HFF-Myc (cell line): ENCODE measurements at places on chromosomes 3 and 15.

- DNase-seq = no peak
Measured at GRCh38 chr3:112046599-112046998, 12.1 kb downstream of the TMPRSS7 start.

- DNase-seq = no peak
Measured at GRCh38 chr3:45838466-45838865, 3.5 kb downstream of the LZTFL1 start.

- no peak for DNase-seq
Measured at GRCh38 chr3:32089476-32089875, 16.9 kb upstream of the GPD1L start.

DNA sequence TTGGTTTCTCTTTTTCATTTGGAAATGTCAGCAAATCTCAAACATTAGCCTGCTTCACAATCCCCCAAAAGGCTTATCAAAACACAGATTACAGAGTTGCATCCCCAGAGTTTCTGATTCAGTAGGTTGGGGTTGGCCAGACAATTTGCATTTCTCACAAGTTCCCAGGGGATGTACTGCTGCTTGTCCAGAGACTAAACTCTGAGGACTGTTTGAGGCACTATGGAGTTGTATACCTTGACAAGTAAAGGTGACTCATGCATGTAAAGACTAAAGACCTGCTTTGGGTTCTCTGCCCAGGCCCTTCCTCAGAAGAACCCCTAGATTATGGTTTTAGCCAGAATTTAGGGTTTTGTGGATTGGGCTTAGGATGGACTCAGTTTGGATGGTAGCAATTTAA, 151.1 kb upstream of the ARHGEF26 start:
- no peak for DNase-seq

DNA sequence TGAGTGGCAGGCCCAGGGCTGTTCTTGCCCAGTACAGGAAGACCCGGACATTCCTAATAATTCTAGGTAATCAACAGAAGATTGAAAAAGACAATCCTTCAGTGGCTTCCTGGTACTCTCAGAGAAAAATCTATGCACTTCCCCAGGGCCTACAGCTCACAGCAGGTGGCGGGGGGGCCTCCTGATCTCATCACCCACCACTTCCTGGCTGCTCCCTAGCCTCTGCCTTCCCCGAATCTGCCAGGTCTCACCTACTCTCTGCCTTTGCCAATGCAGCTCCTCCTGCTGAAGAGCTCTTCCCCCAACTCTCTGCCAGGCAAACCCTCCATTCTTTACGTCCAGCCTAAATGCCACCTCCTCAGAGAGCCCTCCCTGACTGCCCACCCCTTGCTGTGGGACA, 37.5 kb downstream of the EHD4 start:
- DNase-seq = no peak

- no peak for DNase-seq
Measured at GRCh38 chr3:10408680-10409079, 87.8 kb upstream of the SEC13 start.

DNA sequence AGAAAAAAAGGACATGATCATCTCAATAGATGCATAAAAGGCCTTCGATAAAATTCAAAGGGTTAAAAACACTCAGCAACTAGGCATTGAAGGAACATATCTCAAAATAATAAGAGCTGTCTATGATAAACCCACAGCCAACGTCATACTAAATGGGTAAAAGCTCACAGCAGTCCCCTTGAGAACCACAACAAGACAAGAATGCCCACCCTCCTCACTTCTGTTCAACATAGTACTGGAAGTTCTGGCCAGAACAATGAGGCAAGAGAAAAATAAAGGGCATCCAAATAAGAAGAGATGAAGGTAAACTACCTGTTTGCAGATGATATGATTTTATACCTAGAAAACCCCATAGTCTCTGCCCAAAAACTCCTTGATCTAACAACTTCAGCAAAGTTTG, 619.7 kb upstream of the LMCD1 start:
- DNase-seq = no peak

DNA sequence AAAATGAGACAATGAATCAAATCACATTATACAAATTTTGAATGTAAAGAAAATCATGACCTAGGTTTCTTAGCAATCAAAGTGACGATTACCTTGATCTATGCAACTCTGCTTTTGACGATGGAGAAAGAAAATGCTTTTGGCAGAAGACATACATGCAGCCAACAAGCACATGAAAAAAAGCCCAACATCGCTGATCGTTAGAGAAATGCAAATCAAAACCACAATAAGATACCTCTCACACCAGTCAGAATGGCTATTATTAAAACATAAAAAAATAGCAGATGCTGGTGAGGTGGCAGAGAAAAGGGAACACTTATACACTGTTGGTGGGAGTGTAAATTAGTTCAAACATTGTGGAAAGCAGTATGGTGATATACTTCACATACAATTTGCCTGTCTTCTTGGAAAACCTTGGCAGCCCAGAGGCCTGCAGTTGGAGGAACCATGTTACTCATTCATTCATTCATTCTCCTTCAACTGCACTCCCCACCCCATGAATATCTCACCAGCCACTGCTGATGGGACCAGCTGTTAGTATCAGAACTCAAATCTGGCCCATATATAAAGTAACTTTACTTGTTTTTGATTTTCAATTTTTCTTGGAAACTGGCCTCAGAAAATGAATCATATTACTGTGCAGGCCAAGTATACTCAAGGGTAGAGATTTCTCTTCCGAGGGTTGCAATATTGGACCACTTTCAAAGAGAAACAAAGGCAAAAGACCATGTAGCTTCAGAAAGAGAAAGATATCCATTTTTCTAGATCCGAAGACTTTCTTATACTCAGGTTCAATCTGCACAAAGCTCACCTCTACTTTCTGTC, 358.6 kb upstream of the ARHGEF26 start:
- DNase-seq = no peak

GRCh38 chr3:23723930-23724329, 81.8 kb upstream of the UBE2E1 start:
- no peak for DNase-seq

DNA sequence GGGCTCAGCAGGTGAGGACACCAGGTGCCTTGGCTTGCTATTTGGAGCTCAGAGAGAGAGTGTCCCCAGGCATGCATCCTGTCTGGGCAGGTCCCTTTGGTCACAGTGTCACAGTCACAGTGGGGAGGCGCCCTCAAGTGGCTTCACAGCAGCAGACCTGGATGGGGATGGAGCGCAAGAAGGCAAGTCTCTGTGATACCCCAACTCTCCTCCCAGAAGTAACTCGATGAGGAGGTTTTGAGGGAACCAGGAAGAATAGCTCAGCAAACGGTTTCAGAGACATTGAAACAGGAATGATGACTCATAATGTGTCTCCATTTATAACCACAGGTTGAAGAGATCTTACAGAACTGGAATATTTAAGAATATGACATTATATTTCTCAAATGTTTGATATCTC, 66.5 kb upstream of the SH3GL3 start:
- DNase-seq = no peak

GRCh38 chr3:58580826-58581327, 3.7 kb upstream of the FAM107A start:
- no peak for DNase-seq

DNA sequence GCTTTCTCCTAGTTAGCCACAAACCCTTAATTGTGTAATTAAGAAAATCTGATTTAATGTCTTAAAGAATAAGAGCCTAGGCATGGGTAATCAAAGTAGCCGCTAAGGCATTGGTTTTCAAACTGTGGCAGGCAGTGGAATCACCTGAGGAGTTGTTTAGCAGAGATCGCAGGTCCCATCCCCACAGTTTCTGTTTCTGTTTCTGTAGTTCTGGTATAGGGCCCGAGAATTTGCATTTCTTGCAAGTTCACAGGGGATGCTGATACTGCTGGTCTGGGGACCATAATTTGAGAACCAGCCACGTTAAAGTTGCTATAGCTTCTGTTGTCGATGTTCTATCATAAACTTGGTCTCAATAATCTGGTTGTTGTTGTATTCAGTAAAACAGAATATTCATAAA, 204.3 kb downstream of the ALCAM start:
- DNase-seq = no peak

DNA sequence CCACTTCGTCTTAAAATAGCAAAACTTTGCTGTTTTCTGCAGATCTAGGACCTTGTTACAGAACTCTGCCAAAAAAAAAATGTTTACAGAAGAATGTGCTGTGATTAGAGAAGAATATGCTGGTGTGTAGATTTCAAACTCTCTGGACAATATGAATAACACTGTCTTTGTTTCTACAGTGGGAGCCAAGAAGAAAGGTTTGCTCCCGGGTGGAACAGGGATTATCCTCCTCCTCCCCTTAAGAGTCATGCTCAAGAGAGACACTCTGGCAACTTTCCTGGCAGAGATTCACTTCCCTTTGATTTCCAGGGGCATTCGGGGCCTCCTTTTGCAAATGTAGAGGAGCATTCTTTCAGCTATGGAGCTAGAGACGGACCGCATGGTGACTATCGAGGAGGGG, 27.3 kb downstream of the RBM6 start:
- DNase-seq = no peak

DNA sequence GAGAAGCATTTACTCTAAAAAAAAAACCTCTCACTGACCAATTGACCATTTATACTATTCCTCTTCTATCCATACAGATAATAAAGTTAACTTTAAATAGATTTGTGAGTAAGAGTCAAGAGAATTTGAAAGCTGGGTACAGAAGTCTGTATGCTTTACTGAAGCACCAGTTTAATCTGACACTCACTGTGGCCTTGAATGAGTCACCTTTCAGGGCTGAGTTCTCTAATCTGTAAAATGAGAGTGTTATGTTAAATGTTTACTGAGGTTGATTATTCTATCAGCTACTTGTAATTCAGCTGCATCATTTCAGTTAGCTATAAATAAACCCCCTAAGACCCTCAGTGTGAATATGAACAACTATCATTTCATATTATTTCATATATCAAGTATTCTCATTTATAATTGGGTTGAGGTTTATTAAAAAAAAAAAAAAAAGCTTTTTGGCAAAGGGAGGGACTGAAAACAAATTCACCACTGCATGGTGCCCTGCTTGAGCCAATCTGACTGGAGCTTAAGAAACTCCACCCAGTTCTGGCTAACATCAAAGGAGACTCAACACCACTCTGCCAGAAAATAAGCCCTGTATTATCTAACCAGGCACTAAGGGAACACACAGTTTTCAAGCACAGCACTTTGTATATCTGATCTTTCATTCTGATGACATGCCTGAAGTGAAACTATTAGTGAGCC, 2.8 kb downstream of the MAP4 start:
- no peak for DNase-seq

DNA sequence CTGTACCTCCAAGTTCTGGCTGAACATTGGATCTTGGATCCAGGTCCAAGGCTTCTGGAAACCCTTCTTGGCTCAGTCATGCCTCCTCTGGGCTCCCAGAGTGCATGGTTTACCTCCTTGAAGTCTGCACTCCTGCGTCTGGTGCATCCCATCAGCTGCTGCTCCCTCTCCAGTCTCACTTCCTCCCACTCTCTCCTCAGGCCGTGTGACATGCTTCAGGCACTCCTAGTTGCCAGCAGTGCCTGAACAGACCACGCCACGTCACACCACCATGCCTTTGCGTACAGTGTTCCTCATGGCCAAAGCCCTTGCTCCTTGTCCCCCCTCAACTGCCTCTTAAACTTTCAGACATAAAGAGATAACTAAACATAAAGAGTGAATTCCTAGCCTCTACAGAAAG, 5.7 kb downstream of the GPR27 start:
- DNase-seq = no peak

DNA sequence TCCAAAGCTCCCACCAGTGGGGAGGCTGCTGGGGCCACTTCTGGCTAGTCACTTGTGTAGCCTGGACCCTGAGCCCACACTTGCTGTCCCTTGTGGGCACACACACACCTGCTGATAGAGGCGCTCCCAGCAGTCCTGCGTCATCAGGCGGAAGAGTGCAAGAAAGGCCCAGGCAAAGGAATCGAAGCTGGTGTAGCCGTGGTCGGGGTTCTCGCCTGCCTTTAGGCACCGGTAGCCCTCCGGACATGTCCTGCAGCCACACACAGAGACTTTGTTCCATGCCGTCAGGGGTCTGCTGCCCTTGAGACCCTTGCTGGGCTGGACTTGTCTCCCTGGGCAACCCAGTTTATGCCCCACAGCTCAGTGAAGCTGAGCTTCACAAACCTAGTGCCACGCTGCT, 42.9 kb downstream of the SCN5A start:
- DNase-seq = no peak

DNA sequence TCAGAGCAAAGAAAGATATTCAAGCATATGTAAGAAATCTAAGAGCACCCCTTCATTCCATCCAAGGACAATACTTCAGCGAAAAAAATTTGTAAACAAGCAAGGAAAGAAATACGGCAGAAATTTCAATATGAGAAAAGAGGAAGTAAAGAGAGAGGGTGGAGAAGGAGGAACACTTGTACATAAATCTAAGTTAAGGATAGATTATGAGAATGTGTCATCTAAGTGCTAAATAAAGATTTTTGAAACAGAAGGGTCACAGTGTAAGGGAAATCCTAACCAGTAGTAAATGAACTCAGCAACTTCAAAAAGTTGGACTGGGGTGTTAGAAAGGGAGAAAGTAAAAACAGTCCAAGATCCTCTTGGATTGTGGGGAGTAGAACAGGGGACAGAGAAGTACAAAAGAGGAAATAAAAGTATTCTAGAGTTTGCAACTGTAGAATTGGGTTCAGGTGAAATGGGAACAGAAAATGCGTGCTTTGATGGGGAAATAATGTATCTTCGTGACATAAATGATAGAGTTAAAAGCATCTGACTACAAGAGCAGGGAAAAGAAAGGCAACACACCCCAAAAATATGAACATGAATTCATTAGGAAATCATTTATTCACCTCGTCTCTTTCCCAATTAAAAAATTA, 68.5 kb upstream of the ATP13A5 start:
- no peak for DNase-seq

DNA sequence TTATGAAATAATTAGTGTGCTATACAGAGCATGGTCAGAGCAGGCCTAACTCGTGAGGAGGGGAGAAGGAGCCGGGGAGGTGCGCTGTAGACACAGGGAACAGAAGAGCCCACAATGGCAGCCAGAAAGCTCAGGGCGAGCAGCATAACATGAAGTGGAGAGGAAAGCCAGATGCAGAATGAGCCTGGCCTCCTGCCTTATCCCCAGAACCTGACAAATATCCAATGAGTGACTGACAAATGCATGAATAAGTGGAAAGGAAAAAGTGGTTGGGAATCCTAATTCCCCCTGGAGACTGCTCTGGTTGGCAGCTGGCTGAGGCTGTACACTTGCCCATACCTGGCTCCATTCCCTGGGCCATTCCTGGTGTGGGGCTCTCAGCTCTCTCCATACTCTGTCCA, 9.2 kb upstream of the MST1R start:
- no peak for DNase-seq

GRCh38 chr3:61922118-61922517, 360.7 kb downstream of the PTPRG start:
- no peak for DNase-seq
